NCI-H226 (cell line): ENCODE measurements at places on chromosomes 7 and 10.

DNA sequence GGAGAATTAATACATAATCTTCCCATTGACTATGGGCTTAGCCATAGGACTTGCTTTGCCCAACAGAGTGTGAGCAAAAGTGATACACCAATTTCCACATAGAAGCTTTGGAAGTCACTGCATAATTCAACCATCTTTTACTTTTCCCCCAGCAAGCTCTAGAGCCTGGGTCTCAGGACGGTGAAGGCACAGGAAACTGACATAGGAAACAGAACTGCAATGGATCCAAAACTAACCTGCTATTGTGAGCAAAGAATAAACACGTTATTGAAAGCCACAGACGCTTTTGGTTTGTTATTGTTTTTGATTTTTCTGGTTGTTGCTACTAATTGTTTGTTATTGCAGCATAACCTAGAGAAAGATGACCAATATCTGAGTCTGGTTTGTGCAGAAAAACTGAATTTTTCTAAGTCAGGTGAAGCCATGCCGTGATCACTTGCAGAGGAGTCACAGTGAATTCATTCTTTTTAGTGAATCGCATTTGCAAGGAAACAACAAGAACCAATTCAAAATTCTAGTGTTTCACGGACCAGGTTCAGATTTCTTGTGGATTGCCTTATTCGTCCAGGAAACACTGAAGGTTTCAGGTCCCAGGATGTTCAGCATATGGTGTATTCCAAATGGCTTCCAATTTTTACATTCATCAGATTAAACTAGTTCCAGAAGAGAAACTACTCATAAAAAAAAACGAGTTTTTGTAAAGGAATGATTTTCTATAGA is 52.8 kb downstream of the CUBN start:
- no peak for DNase-seq

DNA sequence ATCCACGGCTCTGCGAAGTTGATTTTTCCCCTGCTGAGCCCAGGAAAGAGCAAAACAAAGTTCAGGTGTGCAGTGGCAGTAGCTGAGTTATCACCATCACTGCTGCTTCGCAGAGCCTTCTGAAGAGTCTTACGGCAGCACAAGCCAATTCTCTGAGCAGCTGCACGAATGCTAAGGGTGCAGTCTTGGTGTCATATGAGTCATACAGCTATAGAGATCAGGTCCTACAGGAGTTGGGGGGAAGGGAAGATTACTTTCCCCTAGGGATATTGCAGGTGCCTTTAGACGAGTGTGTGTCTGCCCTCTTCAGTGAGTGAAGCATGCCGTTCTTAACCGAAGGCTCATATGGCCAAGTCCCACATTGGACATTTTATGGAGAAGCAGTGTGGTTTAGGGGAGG is 227.8 kb downstream of the CELF2 start:
- no peak for DNase-seq

- DNase-seq: no peak
Observed at GRCh38 chr10:101087965-101088364, 26.2 kb downstream of the KAZALD1 start.

DNA sequence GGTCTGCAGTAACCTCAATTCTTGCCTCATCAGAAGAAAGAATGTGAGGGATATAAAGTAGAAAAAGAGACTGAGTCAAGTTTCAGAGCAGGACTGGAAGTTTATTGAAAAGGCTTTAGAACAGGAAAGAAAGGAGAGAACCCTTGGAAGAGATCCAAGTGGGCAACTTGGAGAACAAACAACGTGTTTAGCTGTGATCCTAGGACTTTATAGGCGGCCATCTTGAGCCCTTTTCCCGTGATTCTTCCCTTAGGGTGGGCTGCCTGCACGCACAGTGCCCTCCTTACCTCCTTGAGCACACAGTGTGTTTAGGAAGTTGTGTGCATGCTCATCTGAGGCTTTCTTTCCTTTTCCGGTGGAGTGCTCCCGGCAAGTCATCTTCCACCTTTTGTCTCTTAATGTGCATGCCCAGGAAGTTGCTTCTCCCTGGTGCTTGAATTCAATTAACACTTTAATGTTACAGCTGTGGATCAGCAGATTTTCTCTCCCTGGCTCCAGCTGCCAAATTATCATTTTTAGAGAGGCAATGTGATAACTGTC is 59.8 kb downstream of the ENTPD1 start:
- no peak for DNase-seq

DNA sequence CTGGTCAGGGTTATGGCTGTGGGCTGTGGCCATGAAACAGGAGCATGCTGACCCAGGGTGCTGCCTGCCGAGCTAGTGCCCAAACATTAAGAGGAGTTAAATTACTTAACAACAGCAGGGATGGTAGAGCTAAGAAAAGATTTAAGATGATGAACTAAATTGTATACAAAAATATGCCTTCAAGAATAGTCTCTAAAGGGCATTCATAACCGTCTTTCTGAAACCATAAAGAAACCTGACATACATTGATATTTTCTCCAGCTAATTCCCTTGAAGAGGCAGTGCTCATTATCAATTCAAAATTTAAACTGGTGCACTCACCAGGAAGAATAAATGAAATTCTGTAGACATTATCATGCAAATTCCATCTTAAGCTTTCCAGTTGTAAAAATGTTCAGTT is 265.8 kb upstream of the TAC1 start:
- DNase-seq: no peak

DNA sequence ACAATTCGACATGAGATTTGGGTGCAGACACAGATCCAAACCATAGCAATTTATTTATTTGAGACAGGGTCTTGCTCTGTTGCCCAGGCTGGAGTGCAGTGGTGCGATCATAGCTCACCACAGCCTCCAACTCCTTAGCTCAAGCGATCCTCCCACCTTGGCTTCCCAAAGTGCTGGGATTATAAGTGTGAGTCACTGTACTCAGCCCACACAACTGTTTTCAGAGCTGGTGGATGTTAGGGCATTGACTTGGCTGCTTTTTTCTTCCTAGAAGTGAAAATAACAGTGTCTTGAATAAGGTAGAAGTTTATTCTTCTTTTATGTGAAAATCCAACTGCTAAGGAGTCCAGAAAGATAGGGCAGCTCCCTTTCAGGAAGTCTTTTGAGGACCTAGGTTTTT is 132.1 kb downstream of the CCDC3 start:
- DNase-seq: peak; percentile 76

DNA sequence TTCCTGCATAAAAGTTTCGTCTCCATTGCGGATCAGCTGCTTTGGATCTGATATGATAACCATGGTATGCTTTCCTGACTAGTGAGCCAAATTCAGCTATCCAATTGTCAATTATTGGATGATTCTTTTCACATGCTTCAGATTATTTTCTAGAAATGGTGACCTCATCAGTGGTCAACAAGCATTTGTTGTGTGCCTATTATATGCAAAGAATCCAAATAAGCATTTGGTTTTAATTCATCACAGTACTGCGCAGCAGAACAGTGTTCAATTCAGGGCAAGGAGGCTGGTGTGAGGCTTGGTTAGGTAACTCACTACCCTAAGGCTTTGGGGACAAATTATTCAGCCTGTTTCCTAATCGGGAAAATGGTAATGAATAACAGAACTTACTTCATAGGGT is 200.5 kb downstream of the SKAP2 start:
- DNase-seq: no peak

DNA sequence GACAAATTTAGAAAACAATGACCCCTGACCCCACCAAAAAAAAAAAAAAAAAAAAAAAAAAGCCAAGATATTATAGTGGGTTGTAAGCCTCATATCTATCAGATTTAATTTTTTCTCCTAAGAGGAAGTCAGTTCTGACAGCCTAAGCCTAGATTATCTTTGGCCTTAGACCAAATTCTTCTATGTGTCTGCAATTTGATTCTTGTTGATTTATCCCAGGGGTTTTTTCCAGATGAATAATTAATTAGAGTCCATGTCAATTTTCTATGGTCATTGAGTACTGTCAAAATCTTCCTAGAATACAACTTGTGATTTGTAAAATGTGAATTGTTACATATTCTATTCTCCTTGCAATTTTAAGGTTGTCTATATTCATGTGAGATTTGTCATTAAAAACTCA is 151.6 kb upstream of the CACNA2D1 start:
- no peak for DNase-seq

GRCh38 chr7:152052771-152053170 is 27.3 kb downstream of the GALNT11 start:
- no peak for DNase-seq

DNA sequence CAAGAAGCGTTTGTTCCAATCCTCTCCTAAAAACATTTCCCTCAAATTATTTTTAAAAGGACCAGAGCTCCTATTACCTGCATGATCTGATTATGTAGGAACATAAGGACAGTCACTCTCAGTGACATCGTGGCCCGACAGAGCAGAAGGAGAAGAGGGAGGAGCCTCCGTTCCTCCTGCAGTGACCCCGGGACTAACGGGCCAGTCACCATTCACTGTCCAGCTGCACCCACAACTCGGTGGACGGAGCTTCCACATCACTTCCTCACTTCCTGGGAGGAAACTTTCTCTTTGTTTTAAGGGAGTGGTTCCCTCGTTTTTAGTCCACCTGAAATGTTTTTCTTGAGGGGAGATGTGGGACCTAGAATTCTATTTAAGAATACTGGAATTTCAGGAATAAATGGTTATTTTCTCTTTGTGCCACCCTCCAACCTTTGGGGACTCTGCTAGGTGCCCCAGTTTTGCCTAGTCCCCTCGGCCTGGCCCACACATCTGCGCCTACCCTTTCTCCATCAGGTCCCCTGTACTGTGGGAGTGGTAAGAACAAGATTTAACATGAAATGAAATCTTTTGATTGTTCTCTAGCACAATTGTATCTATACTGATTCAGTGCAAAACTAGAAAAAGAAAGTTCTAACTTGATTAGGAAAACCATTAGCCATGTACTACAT is 173.5 kb upstream of the RNF32 start:
- DNase-seq: no peak

DNA sequence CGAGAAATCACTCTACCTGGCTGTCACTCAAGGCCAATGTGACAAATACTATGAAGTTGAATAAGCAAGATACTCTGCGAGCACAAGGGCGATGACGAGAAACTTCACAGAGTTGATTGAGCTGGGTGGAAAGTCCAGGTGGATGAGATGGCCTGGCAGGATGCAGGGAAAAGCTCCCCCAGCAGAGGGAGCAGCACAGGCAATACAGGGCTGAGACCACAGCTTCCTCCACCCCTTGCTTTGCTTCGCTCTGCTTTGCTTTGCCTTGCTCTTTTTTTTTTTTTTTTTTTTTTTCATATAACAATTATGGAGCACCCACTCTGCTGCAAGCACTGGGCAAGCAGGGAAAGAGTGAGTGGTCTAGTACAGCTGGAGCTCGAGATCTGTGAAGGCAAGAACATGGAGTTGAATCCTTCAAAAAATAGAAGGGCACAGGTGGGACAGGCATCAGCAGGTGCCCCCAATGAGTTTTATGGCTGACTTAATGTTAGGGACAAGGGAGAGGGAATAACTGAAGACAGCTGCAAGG is 88.3 kb downstream of the CABCOCO1 start:
- peak; percentile 51 for DNase-seq

DNA sequence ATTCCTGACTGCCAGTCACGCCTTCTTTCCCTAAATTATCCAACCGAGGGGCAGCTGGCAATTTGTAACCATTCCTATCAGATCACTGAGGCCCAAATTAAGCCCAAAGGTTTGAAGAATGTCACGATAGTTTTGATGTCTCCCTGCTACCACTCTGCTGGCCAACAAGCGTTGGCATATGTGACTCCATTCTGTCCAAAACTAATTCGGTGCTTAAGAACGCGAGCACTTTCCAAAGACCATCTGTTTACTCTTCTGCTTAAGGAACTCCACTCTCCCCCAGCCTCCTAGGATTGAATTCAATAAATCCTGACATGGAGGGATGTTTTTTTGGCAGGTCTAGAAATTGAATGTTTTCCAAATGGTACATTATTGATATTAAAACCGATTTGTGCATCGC is 131.5 kb upstream of the CTBP2 start:
- DNase-seq: no peak

DNA sequence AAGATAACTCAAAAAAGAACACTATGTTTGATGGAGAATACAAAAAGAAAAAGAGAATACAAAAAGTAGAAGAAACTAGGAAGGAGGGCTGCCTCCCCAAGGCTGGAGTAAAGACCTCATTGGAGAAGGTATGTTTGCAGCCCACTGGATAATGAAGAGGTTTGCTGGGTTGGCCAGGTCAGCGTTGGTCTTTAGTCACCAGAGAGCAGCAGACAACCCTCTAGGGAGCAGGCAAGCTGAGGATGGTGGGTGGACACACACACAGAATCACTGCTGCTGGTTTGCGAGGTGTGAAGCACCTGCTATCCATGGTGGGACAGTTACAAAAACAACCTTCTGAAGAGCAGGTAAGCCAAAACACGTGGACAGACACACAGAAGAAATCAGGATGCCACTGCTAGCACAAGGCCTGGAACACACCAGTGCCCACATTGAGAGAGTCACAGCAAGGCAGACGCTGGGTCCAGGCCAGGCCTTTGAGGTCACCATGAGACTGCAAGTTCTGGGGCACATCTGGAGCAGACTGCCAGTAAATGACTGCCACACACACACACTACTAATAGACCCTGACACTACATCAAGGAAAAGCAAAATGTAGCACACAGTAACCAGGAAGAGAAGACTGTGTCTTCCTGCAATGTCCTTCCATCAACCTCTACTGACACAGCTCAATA is 43.0 kb downstream of the MTERF1 start:
- no peak for DNase-seq

DNA sequence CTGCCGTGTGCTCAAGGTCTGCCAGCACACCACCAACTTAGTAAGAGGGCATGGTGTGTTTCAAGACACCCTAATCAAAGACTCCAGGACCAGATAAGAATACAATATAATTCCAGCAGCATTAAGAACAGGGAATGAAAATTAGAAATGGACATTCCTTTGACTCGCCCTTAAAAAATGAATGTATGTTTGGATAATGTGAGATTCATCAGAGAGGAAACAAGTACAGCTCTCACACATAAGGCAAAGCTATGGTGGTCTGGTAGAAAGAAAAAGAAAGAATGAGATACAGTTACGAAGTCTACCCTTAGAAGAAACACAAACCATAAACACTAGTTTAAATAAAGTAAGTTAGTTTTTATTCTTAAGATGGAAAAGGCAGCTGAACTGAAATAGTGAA is 174.8 kb upstream of the ANK3 start:
- DNase-seq: no peak

DNA sequence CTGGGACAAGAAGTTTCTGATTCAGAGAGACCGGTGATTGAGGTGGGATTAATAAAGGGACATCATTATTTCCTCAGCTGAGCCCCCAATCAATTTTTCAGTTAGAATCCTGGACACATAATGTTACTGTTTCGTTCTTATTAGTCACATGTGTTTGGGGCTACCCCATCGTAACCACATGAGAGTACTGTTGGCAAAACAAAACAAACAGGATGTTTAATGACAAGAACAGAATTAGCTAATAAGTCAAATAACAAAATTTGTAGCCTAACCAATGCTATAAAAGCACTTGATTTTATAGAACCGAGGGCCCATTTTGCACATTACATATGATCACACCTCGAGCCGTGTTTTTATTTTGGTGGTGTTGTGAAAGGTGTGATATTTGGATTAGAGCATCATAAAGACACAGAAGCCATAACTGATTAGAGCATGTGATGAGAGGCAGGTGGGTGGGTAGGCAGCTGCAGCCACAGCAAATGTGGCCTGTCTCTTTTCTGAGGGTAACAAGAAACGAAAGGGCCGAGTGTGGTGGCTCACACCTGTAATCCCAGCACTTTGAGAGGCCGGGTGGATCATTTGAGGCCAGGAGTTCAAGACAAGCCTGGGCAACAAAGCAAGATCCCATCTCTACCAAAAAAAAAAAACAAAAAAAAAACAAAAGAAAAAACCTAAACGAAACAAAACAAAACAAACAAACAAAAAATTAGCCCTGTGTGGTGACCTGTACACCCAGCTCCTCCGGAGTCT is 1.8 kb upstream of the VWC2 start:
- DNase-seq: no peak

- DNase-seq: peak; percentile 38
Observed at GRCh38 chr10:75428434-75429158, 2.8 kb upstream of the LRMDA start.

GRCh38 chr7:155032978-155033377 is 30.1 kb upstream of the PAXIP1 start:
- no peak for DNase-seq
